ENCODE measurements at places on chromosomes 6 and 20.
A peak's percentile ranks its signal among the peaks of the same experiment; 100 is the strongest.

DNA sequence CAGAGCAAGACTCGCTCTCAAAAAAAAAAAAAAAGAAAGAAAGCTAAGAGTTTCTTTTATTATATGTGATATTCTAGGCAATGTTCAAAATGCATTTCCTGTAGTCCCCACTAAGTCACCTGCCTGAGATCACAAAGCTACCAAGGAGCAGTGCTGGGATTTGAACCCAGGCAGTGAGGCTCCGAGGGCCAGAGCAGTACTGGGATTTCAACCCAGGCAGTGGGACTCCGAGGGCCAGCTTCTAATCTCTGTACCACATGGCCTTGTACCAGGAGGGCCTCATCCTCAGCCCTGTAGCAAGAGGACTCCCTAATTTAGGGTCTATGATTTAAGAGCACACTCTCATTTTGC lies 39.7 kb downstream of the ZMYND8 start:
- no peak for DNase-seq

GRCh38 chr6:53172468-53172803 lies 23.8 kb upstream of the GCM1 start:
- DNase-seq = no peak

DNA sequence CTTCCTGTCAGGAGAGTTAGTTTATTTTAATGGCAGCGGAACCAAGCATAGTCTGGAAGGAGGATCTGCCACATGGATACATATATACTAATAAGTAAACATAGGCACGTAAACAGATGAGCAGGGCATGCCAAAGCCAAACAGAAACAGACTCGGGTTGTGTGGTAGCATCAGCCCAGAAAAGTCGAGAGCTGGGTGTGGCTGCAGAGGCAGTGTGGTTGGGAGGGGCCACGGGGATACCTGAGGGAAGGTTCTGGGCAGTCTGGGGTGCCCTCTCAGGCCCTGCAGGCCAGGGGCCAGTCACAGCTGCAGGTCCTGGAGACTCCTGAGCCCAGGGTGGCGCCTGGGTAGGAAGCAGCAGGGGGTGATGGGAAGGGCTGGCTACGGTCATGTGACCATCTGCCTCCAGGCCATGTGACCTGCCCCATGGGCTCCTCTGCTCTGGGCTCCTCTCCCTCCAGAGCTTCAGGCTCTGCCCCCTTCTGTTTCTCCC lies 42.8 kb upstream of the MRPS10 start:
- no peak for DNase-seq

GRCh38 chr6:118504611-118505010 lies 43.5 kb upstream of the PLN start:
- DNase-seq = no peak

GRCh38 chr6:107866606-107867301 lies 42.6 kb upstream of the SCML4 start:
- peak; percentile 54 for DNase-seq
